ENCODE measurements at places on chromosomes 2 and 18. TPM values are rescaled to one million over a fixed set of nuclear protein-coding genes. Genes with fewer than 3 reads are reported as not detected.

The GALNT3 gene
- 5.0 TPM for total RNA-seq

The TBR1 gene
- total RNA-seq, result 0.14 TPM

The THSD7B gene
- not detected for total RNA-seq

The CPS1 gene
- 1.5 TPM for total RNA-seq

The RNU2-63P gene
- 43.6 TPM for total RNA-seq

The LOXL3 gene
- 0.20 TPM for total RNA-seq

The FOXI3 gene
- total RNA-seq, result not detected

The LYG2 gene
- total RNA-seq, result not detected

The CHRND gene
- total RNA-seq, result not detected

The ITGB6 gene
- total RNA-seq, result not detected

The KCNF1 gene
- not detected for total RNA-seq

GRCh38 chr2:8441371-8441770 lies 240.5 kb upstream of the ID2 start:
- DNase-seq, result no peak

GRCh38 chr2:100408104-100408503 lies 9.4 kb downstream of the CHST10 start:
- DNase-seq, result no peak

- DNase-seq, result no peak
Measured at GRCh38 chr18:11305507-11305906, 156.1 kb upstream of the PIEZO2 start.

DNA sequence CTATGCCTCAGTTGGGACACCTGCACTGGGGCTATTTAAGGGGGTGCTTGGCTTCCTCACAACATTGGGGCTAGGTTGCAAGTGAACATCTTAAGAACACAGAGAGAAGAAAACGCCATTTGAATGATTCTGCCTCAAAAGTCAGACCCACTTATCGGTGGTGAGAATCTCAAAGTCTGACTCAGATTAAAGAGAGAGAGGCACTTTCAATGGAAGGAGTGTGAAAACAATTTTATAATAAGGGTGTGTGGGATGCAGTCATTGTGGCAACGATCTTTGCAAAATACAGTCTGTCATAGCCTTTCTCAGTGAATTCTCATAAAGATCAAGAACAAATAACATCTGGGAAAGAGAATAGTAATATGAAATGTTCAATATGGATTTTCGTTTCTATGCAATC lies 41.8 kb downstream of the CCDC102B start:
- DNase-seq, result no peak

DNA sequence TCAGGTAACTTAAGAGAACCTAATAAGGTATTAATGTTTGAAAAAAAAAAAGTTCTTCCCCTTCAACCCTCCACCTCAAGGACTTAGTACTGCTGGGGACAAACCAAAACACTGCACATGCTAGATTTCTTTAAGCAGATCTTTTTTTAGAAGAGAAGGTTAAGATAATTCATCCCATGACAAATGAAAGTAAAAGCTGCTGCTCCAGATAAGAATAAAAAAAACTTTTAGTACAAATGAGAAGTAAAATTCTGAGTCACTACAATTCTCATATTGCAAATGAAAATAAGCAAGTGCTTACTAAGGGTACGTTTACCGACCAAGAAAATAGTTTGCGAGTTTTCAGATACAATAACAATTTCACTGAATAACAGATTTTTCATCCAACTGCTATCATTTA lies 8.9 kb downstream of the STAM2 start:
- DNase-seq, result no peak

- no peak for DNase-seq
Measured at GRCh38 chr2:145114726-145115125, 594.8 kb upstream of the ZEB2 start.

- DNase-seq, result no peak
Measured at GRCh38 chr2:178910005-178910404, 102.8 kb upstream of the TTN start.

DNA sequence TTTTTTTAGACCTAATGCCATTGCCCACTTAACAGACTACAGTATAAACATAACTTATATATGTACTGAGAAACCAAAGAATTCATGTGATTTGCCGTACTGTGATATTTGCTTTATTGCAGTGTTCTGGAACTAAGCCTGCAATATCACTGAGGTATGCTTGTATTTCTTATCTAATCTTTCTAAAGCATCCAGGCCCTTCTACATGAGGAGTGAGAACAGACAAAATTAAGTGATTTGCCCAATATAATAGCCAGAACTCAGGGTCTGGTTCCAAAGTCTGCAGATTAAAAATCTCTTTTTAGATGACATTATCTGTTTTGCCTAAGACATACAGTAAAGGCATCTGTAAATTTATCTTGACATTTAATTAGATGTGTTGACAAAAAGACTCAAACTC lies 41.9 kb downstream of the BMPR2 start:
- DNase-seq, result no peak

- no peak for DNase-seq
Measured at GRCh38 chr2:168560817-168561499, 104.9 kb downstream of the CERS6 start.

GRCh38 chr2:11744631-11745394 lies 1.6 kb upstream of the LPIN1 start:
- DNase-seq, result no peak

DNA sequence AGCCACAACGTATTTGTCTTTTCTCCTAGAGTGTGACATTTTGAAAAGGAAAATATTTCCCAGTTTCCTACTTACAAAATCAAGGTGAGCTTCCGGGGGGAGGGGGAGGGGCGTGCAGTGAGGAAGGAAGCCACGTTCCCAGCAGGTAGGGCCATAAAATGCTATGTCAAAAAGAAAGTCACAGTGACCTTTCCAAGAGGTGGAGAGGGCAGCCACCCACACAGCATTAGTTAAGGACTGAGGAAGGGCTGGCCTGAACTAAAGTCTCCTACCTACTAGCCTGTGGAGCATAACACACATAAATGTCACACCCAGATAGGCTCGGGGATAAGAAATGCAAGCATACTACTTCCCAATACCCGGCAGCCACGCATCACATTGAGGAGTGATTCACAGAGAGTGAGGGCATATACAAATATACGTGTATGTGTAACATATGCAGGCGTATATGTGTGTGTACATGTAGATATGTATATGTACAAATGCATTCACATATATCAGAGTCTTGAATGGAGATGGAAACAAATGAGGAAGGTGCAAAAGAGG lies 191.1 kb downstream of the STK39 start:
- no peak for DNase-seq

DNA sequence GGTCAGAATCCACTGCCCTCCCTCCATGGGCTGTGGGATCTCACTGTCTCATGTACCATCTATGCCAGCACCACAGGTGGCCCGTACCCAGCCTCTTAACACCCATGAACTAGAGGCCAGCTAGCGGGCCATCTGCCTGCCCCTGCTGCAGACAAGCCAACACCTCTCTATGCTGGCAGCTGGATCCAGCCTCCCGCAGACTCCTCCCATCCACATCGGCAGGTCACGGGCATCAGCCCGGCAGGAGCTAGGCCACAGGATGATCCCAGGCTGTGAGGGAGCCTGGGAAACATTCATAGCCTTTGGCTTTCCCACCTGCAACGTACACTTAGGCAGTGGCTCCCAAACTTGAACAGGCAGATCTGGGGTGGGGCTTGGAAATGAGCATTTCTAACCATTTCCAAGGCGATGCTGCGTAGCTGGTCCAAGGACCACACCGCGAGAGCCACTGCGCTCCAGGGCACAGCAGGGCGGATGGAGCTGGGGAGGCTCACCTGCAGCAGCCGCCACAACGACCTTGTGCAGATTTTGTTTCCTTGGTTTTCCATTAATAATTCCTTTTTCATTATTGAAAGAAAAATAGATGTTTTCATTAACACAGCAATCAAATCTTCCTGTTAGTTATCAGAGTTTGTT lies 114.7 kb downstream of the KCNF1 start:
- DNase-seq, result no peak

GRCh38 chr18:13641551-13642439 lies 84.6 kb downstream of the FAM210A start:
- no peak for DNase-seq

GRCh38 chr2:71715241-71715750 lies 261.9 kb downstream of the DYSF start:
- no peak for DNase-seq

DNA sequence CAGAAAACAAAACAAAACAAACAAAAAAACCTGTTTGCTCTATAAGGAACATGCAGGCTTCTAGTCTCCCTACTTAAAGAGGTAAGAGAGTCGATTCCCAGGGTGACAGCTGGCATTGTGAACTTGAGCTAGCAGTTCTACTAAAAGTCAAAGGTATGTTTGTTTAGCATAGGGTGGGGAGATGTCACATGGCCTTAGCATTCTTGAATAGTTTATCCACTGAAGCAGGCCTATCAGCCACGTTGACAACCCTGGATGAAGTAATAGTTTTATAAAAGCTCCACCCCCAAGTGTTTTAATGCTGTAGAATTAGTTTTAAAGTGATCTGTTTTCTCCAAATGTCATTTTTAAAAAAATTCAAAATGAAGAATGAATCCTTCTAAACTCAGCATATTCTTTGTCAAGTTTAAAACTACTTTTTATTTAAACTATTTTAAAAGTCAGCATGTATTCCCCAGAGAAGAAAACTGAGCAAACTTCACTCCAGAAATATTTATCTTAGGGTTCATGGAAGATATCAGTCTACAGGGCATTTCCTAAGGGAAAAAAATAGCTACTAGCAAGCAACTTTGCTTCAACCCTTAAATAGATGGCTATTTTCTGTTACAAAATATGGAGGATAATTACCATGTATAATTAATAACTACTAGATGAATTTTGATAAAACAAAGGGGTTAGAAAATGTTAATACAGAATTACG lies 1.7 kb downstream of the MYOM1 start:
- no peak for DNase-seq

GRCh38 chr2:96763511-96764252 lies 3.0 kb downstream of the CNNM4 start:
- no peak for DNase-seq

DNA sequence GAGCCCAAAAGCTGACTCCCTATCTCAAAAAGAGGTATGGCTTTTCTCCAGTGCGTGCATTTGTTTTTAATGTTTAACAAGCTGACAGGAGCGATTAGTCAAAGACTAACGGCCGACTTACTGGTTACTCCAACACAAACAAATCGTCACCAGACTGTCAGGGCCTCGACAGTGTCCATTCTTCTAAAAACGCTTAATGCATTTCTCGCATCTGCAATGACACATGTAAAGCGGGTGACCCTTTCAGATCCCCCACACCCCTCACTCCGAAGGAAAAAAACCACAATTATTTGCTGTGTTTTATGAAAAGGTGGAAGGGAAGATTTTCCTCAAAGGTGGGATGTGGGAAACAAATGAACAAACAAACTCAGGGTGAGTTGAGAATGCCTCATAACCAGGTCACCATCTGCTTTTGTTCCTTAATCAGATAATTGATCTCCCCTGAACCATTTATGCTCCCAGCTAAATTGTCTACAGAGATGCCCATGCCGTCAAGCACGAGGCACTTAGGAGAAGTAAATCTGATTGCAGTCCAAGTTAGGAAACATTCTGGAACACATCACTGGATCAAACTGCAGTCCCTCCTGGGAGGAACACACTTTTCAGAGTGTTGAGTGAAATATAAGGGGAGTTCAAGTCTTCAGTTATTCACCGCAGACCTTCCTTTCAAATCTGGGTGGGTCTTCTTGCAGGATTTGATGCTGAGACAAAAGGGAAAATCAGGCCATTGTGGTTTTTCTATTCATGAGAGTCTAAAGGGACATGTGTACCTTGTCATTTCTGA lies 340.8 kb downstream of the CMPK2 start:
- no peak for DNase-seq

DNA sequence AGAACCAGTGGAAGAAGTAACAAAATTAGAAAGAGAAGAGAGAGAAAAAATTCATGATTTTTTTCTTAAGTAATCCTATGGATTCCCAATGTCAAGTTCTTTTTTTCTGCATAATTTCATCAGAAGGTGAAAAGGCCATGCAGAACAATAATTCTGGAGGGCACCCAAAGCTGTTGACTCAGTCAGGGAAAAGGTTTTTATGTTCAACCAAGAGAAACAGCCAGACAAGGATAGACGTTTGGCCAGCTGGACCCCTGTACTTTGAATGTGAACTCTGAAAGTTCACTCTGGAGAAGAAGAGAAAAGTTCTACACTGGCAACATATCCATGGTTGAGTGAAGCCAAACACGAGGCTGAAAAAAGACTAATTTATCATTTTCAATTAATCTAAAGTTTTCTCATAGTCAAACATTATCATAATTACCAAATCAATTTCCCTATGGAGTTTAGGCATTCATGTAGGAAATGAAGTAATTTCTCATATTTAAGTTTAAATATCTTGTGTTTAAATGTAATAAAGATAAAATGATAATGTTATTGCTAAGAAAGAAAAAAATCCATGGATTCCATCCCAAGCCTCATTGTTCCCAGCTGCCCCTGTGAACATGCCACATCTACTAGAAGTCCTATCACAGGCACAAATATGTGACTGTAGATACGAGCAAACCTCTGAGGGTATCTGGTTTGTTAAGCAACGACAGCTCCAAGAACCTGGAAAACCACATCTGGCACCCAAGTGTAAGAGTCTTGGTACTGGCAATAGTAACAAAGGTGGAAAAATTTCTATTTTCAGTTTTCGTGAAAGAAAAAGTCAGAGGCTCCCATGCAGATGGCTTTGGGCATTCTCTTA lies 742.7 kb upstream of the ACVR2A start:
- no peak for DNase-seq

DNA sequence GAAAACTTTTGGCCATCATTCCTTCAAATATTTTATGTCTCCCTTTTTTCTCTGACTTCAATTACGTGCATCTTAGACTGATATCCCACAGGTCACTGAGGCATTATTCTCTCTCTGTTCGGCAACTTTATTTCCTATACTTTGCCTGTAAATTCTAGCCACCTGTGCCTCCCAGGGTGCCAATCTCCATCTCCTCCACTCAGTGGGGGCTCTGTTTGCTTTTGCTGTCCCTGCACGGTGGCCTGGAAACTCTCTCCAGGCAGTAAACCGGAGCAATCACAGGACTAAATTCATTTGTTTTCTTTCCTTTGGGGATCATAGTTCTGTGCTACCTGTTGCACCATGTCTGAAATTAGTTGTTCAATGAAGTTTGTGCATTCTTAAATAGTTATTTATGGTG lies 9.6 kb upstream of the MTLN start:
- DNase-seq, result no peak

- DNase-seq, result no peak
Measured at GRCh38 chr18:5909125-5909524, 13.8 kb upstream of the TMEM200C start.
